ENCODE measurements at places on chromosomes 2 and 18.

DNA sequence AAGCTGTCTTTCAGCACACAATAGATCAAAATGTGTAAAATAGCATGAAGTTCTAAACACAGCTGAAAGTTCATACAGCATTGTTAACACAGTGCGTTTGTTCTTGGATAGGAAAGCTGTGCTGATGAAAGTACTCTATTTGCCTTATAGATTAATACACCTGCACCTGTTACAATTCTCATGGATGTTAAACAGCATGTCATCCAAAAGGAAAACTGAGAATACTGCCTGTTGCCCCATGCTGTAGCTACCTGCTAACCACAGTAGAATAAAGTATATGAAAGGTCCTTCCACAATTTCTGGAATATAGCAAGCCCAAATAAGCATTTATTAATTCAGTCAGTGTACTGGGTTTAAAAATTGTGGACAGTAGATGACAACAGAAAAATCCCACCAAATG lies 166.7 kb upstream of the DTNA start:
- DNase-seq: no peak

DNA sequence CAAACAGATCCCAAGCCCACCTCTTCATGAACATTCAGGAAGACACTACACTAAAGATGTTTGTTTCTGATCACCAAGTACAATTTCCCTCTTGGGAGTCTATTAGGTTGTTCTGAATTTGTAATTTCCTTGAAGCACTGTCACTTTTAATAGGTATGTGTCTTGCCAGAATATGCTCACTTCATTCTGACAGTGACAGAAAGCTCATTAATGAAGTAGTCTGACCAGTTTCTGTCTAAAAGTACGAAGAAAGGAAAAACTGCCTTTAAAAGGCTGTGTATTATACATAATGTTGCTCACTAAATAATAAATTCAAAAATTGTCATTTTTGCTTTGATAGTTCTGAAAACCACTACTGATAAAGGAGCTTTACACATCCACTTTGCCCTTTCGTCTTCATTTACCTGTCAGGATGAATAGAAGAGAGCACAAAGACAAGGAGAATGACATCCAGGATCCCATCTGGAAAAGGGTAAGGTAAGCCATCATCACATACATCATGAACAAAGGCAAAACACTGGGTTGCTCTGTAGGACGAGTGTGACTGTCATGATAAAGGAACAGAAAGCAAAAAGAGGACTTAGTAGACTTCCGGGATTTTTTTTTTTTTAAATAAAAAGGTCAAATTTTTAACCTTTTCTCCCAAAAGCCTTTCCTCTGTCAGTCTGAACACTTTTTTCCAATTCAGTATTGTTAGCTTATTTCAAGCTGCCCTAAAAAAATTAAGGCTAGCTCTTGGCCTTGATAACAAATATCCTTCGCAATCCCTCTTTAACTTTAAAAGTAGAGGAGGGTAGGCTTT lies 103.4 kb downstream of the METTL8 start:
- DNase-seq: no peak

DNA sequence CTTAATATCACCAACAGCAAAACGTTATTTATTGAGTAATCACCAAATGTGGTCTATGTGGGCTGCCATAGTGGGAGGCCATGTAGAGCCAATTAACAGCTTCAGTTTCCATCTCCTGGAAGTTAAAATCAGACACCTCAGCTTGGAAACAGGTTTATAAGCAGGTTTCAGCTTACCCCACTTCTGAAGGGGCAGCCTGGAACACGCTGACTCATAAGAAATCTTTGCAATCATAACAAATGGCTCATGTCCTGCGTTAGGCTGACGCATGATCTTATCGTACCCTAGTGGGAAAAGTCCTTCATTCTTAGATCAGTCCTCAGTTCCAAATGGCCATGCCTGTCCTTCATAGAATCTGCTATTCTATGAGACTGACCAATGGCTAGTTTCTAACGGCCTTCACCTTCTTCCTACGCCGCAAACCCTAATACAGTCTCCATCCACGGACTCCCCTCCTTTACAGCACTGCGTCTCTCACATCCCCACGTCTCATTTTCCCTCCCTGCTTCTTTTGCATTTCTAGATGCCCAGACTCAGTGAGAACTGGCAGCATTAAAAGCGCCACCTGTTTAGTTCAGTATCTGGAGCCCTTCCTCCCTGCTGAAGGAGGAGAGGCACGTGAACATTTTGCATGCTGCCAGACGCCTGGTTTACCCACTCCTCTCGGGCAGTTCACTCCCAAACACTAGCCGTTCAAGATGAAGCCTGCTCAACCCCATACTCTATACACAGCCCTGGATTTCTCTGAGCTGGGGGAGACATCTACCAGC lies 24.2 kb upstream of the BZW1 start:
- DNase-seq: peak; percentile 96

- DNase-seq: no peak
Measured at GRCh38 chr2:107809835-107810234, 16.9 kb upstream of the RGPD4 start.

- DNase-seq: no peak
Measured at GRCh38 chr2:68359889-68360288, 5.2 kb upstream of the PLEK start.

DNA sequence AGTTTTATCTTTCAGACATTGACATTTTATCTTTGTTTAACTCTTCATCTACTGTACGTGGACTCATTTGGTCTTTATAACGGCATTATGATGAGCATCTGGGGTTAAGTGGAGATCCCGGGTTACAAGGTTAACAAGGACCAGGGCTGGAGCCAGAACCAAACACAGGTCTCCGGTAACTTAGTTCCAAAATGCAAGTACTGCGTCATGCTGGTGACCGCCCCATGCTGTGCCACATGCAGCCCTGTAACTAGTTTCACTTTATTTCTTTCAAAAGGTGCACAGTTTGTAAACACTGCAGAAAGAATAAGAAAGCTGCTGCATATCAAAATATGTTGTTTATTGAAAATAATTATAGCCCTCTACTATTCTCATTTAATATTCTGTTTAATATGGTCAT lies 3.1 kb downstream of the SLC5A7 start:
- DNase-seq: no peak
